ENCODE measurements at places on chromosomes 13 and 19.
A peak's percentile ranks its signal among the peaks of the same experiment; 100 is the strongest.

GRCh38 chr19:53824134-53824611 lies at the start of gene NLRP12:
Gene NLRP12 (minus strand): TSS chr19:53824314. CDS start chr19:53824174, 140 bp downstream.
- DNase-seq = no peak

DNA sequence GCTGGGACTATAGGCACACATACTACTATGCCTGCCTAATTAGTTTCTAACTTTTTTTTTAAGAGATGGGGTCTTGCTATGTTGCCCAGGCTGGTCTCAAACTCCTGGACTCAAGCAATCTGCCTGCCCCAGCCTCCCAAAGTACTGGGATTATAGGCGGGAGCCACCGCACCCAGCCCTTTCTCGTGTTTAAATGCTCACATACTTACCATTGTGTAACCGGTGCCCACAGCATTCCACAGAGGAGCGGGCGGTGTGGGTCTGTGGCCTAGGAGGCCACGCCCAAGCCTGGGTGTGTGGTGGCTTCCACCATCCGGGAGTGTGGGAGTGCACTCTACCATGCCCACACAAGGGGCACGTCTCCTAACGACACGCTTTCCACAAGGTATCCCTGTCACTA lies 7.7 kb downstream of the LMNB2 start:
- DNase-seq = no peak

- peak; percentile 52 for DNase-seq
These were observed 926 bp upstream of the HNRNPUL1 start for GRCh38 chr19:41263042-41263849.

DNA sequence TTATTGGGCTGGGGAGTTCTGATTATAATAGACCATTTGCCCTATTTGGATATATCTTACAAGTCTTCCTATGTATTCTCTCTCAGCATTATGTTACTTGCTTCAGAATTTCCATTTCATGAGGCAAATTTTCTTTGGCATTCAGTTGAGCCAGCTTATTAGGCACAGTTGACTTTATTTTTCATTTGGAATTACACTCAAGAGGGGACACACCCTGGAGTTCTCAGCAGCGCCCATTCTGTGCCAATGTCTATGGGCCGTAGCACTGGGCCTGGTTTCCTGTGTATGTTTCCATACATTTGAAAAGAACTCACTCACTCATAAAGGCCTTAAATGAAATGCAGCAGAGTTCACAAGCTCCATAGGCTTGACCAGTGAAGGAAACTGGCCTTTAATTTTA lies 138.5 kb downstream of the KLF12 start:
- no peak for DNase-seq

DNA sequence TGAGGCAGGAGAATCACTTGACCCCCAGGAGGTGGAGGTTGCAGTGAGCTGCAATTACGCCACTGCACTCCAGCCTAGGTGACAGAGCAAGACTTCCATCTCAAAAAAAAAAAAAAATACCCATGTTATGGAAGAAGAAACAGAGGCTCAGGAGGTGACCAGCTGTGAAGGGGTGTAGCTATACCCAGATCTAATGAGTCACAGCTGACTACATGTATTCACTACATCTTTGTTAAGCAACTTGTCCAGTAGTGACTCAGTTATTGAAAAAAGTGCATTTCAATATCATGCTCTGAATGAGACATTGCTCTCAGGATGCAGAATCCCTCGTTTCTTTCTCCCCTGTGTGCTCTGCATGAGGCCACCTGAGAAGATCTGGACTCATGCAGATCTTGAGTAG lies 16.1 kb upstream of the SPART start:
- DNase-seq = no peak

- no peak for DNase-seq
These were observed 100.4 kb downstream of the DCLK1 start for GRCh38 chr13:36030670-36031331.

Measured in stimulated activated CD4-positive, alpha-beta T cell treated with anti-CD3 and anti-CD28 coated beads, Interleukin-15, amount 100 ng/mL, for 1 hour (primary cell).